Kidney tubule cell (primary cell): ENCODE measurements at places on chromosomes 1 and 21.

- no peak for DNase-seq
Measured at GRCh38 chr1:212926372-212926771, 24.0 kb upstream of the VASH2 start.

DNA sequence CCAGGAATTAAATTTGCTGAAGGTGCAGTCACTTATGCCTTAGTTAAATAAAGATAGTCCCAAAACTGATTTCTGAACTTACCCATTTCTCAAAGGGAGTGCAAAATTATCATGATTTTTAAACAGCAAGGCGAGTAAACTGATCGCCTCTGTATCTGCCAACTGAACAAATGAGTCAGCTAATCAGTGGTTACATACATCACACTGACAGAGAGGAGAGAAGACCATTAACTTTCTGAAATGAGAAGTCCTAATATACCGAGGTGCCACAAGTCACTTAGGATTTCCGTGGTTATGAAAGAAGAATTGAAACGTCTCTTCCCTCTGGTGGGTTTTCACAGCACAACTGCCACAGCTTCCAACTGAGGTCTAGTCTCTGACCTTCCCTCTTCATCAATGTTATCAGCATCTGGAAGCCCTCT is 400.7 kb downstream of the SMYD3 start:
- no peak for DNase-seq

GRCh38 chr1:117512728-117513321 is 93.0 kb upstream of the TENT5C start:
- peak; percentile 11 for DNase-seq

DNA sequence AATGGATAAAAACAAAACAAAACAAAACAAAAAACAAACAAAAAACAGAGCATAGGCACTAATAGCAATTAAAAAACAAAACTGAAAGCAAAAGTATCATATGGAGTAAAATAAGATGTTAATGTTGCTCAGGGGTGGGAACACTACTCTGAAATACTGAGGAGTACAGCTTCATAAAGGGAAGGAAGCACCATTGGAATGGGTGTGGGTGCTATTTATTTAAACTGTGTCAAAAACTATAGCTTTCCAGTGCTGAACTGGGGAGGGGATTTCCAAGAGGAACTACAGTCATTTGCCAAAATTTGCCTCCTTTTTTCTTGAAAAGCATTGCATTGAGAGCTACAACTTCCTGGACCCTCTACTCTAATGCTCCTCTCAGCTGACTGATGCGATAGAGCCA is 40.0 kb downstream of the SPTA1 start:
- DNase-seq: no peak

GRCh38 chr1:101278238-101278637 is 41.4 kb downstream of the S1PR1 start:
- DNase-seq: no peak

DNA sequence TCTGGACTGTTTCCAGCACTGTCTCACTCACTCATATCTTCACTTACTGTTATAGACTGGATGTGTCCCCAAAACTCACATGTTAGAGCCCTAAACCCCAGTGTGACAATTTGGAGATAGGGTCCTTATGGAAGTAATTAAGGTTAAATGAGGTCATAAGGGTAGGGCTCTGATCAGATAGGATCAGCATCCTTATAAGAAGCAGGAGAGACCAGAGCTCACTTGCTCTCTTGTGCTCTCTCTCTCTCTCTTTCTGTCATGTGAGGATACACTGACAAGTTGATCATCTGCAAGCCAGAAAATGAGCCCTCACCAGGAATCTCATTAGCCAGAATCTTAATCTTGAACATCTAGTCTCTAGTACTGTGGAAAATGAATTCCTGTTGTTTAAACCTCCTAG is 23.4 kb downstream of the TNR start:
- no peak for DNase-seq

DNA sequence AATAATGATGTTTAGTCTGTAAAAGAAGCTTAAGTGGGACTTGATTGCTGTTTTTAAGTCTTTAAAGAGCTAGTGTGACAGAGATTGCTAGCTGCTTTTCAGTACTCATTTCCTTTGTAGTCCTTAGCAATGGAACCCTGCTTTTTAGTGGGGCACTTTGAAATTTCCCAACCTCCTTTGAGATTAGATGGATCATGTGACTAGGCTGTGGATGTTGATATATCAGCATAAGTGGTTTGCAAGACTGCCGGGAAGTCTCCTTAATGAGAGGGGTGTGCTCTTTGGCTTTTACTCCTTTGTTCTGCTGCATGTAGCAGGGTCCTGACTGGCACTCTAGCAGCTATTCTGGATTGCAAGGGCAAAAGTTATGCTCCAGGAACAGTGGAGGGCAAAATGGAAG is 11.2 kb upstream of the RCOR3 start:
- no peak for DNase-seq

- DNase-seq: peak; percentile 92
Measured at GRCh38 chr1:211639475-211640300, 35.7 kb downstream of the NEK2 start.

GRCh38 chr1:174204697-174205308 is 45.5 kb downstream of the RABGAP1L start:
- no peak for DNase-seq

GRCh38 chr1:38334930-38335592 is 288.5 kb upstream of the POU3F1 start:
- no peak for DNase-seq

DNA sequence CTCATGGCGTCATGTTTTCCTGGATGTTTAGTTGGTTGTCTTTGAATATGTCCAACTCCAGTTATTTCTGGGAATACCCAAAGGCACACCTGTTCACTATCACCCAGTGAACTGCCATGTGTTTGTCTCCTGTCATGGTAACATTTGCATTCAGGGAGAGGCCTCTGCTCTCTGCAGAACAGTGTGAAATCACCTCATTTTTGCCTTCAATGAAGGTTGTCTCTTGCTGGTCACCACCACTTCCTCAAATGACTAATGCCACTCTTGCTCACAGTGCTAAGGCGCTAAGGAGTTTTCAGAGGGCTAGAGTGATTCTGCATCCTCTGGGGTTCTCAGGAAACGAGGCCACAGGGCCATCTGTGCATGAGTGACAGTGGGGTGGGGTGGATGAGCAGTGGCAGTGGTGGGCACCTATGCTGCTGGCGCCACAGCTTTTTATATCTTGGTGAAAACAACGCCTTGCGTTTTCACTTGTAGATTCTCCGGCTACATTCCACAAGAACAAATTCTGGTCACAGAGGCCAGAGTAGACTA is 60.0 kb upstream of the ATP5PO start:
- DNase-seq: peak; percentile 93

GRCh38 chr1:59384443-59384842 is 87.5 kb downstream of the FGGY start:
- no peak for DNase-seq

DNA sequence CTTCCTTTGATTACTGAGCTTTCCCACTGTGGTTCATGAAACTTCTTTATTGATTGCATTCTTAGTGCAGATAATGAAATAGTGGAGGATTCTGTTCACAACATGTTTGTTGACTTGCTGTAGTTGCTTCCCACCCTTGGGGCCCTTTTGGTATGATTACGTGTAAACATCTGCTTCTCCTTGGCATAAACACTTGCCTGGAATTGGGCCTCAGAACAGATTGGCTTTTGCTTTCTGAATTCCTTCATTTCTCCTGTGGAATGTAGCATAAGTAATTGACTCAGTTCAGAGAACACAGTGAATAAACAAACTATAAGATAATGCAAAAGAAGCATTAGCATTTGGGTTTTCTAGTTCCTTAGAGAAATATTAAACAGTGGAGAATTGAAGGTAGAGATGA is 59.5 kb upstream of the LAMC2 start:
- no peak for DNase-seq

DNA sequence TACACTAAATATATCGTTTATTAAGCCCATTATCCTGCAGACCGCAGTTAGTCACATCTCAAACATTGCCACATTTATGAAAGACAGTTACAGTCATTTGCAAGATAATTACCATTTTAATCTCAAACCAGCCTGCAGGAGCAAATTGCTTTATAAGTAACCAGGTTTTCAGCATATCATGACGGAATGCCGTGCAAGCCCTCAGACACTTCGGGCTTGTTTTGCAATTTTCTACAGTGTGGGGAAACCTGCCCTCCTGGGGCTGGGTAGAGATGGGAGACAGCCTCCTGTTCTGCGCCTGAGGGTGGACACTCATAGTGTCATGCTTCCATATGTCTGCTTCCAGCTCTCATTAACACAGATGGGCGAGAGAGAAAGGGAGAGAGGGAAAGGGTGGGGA is 563.9 kb downstream of the NPHP4 start:
- DNase-seq: peak; percentile 16

- peak; percentile 66 for DNase-seq
Measured at GRCh38 chr1:41241354-41241748, 755 bp downstream of the SCMH1 start.

DNA sequence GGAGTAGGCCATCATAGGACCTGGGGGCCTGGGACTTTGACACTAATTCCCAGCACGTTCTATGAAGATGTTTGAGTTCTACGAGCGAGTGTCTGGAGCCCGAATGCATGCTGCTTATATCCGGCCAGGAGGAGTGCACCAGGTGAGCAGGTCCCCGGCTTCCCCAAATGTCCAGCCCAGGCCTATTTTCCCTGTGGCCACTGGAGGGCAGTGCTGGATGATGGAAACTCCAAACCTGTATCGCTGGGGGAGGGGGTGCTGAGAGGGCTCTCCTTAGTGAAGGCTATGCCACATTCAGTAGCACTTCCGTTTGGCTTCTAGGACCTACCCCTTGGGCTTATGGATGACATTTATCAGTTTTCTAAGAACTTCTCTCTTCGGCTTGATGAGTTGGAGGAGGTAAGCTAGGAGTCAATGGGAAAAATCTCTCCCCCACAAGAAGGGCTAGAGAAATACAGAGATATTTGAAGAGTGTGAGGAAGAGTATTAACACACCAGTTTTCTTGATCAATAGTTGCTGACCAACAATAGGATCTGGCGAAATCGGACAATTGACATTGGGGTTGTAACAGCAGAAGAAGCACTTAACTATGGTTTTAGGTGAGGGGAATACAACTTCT is 5.2 kb upstream of the FCER1G start:
- peak; percentile 77 for DNase-seq
